ENCODE measurements at places on chromosomes 3 and 15.
A peak's percentile ranks its signal among the peaks of the same experiment; 100 is the strongest.

DNA sequence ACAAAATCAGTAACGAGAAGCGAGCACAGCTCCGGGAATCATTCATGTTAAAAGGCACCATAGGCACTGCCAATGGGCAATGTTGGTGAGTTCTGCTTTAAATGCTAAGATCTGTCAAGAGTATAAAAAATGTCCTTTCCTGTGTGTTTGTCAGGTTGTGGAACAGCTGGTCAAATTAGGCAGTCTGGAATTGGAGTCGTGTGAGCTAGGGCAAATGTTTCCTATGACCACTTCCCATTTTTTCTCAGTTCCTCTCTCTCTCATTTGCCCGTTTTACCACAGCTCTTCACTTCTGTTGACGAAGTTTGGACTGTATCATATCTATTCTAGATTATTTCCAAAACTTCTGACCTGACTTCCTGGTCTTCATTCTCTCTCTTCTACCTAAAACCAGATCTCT, 60.8 kb upstream of the GOLIM4 start:
- no peak overlapping the region for H3K4me3 ChIP-seq
- H3K36me3 ChIP-seq, result no peaks in the 10 kb centered on the region
- H3K27me3 ChIP-seq, result no peaks in the 10 kb centered on the region
- no peak overlapping the region for H3K27ac ChIP-seq
- DNase-seq, result no peak

DNA sequence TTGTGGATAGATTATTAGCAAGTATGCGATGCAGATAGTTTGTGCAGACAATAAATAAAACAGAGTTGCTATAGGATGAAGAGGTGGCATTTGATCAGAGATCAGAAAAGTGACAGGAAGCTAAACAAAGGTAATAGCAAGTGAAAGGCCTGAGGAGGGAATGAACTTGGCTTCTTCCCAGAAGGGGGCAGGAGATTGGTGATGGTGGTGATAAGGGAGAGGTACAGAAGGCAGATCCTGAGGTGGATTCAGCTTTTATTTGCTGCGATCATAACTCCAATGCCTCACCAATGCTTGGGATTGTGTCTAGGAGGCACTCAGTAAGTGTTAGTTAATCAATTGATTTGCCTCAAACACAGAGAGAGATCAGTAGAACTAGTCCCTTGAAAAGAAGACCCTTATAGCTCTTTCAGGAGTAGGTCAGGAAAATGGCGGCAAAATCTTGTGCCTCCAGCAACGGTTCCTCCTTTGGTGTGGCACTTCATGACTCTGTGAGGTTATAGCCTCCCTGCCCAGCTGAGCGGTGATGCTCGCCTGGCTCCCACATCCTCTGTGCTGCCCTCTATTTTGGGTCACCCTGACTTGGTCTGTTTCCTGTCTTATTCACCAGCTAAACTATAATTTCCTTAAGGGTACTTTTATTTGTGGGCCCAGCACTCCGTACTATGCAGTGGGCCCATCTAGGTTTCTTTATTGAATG, 37.5 kb downstream of the TGFBR2 start:
- no peak overlapping the region for H3K4me3 ChIP-seq
- DNase-seq, result no peak
- H3K36me3 ChIP-seq, result peaks cover 58% of the 10 kb centered on the region
- H3K4me1 ChIP-seq, result peaks cover 1% of the 10 kb centered on the region
- H3K27ac ChIP-seq, result no peak overlapping the region
- H3K27me3 ChIP-seq, result no peaks in the 10 kb centered on the region

DNA sequence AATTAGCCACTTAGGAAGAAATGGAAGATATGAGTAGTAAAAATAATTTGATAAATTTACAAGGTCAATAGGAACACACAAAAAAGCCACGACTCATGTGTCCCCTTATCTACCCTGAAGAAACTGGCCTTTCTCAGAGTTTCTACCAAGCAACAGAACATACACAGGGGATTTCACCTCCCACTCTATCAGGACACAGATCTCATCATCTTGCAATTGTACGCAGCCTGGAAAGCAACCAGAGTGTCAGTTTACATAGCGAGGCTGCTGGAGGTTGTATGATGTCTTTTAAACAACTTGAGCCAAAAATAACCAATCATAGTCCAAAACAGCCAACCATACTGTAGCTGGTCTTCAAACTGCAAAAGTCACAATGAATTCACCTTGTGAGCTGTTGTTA, 19.7 kb upstream of the LMOD3 start:
- H3K27ac ChIP-seq, result no peak overlapping the region
- H3K27me3 ChIP-seq, result no peaks in the 10 kb centered on the region
- H3K4me1 ChIP-seq, result peaks cover 9% of the 10 kb centered on the region

DNA sequence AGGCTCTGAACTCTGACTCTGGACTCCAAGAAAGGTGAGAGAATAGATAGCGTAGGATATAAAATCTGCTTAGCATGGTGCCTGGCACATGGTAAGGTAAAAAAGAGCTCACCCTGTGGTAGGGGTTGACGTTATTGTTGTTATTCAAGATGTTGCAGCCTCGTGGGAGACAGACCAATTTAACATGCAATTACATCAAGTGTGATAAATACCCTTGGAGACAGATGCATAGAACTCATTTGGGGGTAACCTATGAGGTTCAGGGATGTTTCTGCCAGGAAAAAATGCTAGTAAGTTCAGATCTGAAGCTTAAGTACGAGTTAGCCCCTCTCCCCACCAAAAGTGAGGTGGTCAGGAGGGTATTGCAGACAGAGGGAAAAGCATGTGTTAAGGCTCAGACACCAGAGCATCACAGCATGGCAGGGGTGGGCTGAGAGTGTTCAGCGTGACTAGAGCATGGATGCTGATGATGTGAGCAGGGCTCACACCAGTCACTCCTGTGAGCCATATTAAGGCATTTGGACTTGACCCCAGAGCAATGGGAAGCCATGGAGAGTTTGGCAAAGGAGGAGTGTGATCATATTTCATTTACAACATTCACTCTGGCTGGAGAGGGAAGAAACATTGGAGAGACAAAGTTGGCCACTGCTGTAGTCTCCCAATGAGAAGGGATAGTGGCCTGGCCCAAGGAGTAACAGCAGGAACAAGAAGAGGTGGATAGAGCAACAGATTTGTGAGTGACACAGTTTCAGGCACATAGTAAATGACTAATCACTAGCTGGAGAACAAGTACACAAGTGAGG, 181.0 kb downstream of the UACA start:
- no peak overlapping the region for H3K4me3 ChIP-seq
- H3K27me3 ChIP-seq, result no peaks in the 10 kb centered on the region

- no peaks in the 10 kb centered on the region for H3K4me1 ChIP-seq
- H3K4me3 ChIP-seq, result no peak overlapping the region
- H3K27ac ChIP-seq, result no peak overlapping the region
- H3K36me3 ChIP-seq, result no peaks in the 10 kb centered on the region
- no peak for DNase-seq
- no peaks in the 10 kb centered on the region for H3K27me3 ChIP-seq
These were observed 501.5 kb upstream of the THBS1 start for GRCh38 chr15:39079296-39079847.

GRCh38 chr3:172070269-172070668, 30.9 kb downstream of the FNDC3B start:
- H3K4me3 ChIP-seq, result no peak overlapping the region
- H3K27me3 ChIP-seq, result no peaks in the 10 kb centered on the region
- peak overlapping the region; percentile 33 for H3K27ac ChIP-seq
- peaks cover 27% of the 10 kb centered on the region for H3K4me1 ChIP-seq
- DNase-seq, result no peak

DNA sequence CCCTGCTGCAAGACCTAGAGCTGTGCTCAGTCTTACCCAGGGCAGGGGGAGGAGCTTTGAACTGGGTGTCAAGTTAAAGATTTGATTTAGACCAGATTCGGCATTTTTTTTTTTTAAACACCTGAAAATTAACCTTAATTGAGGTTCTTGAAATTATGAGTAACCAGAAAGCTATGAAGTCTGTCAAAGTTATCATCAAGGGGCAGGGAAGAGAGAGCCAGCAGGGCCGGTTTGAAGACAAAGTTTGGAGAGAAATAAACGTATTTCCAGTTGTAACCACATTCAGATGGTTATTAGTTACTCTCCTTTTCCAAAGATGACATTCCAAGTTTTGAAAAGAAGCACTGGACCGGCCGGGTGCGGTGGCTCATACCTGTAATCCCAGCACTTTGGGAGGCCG, 12.0 kb downstream of the TMEM266 start:
- H3K27me3 ChIP-seq, result peaks cover 21% of the 10 kb centered on the region
- no peak overlapping the region for H3K27ac ChIP-seq
- no peaks in the 10 kb centered on the region for H3K36me3 ChIP-seq
- no peak overlapping the region for H3K4me3 ChIP-seq

DNA sequence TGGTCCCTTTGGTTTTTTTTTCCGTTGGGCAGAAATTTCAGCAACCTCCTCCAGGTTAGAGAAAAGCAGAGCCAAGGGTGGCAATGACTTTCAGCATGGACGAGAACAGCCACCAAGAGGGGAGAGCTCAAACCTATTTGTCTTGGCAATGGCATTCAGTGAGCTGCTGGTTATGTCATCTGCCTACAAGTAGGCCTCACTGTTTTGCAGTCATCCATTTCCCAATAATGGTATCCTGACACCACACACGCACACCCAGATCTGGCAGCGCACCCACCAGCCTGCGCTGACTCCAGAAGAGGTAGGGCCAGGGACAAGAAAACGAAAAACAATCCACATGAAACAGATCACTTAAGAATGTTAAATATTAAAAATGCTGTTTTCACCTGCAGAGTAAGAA, 92.3 kb downstream of the MAGI1 start:
- no peaks in the 10 kb centered on the region for H3K27me3 ChIP-seq
- H3K27ac ChIP-seq, result no peak overlapping the region
- H3K4me3 ChIP-seq, result no peak overlapping the region
- H3K36me3 ChIP-seq, result no peaks in the 10 kb centered on the region

DNA sequence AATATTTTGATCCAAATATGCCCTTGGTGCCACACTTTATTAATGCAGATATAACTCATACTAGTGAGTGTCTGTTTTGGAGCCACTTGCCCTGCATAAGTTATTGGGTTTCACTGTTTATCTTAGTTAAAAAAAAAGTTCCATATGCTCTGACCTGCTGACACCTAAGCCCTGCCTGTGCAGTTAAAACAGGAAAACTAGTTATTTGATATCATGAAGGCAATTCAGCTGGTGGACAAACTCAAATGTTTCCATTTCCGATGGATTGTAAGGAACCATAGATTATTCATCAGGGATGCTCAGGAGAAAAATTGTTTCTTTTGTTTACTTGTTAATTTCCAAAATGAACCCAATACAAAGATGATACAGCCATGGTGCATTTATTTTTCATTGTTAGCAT, 68.3 kb downstream of the NR2F2 start:
- no peak overlapping the region for H3K4me3 ChIP-seq
- H3K4me1 ChIP-seq, result peaks cover 1% of the 10 kb centered on the region
- no peaks in the 10 kb centered on the region for H3K27me3 ChIP-seq
- no peak overlapping the region for H3K27ac ChIP-seq
- H3K36me3 ChIP-seq, result no peaks in the 10 kb centered on the region
- DNase-seq, result no peak

DNA sequence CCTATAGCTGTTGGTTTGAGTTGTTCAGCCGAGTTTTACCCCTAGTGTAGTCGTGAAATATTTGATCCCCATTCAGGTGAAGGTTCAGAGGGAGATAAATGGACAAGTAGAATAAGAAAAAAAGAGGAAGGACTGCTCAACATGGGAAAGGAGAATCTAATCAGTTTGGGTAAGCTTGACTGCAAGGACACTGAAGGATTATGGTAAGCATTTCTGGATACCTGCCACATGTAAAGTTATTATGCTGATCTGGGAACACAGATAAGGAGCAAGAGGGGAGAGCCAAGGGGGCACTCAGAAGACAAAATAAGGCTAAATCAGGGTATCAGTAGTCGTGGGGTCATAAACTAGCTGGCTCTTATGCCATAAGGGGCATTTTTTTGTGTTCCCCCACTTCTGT, 49.9 kb downstream of the TFG start:
- H3K27me3 ChIP-seq, result no peaks in the 10 kb centered on the region
- H3K4me3 ChIP-seq, result no peak overlapping the region
- peaks cover 6% of the 10 kb centered on the region for H3K4me1 ChIP-seq
- no peak overlapping the region for H3K27ac ChIP-seq
- DNase-seq, result no peak

DNA sequence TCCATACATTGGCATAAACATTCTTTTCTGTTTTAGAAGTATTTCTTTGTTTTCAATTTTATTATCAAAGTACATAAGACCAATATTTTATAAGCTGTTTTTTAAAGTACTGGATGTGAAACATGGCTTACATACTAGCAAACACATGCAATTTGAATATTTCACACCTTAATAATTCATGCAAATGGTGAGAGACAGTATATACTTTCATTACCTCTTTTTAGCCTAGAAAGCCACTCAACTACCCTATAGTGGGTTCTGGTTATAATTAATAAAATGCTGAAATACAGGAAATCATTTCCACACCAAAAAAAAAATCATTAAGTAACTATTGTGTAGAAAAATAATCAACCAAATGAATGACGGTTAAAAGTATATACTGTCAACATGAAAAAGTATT, 38.5 kb upstream of the MELTF start:
- no peaks in the 10 kb centered on the region for H3K27me3 ChIP-seq
- H3K27ac ChIP-seq, result no peak overlapping the region
- peaks cover 2% of the 10 kb centered on the region for H3K36me3 ChIP-seq
- DNase-seq, result no peak
- no peaks in the 10 kb centered on the region for H3K4me1 ChIP-seq

GRCh38 chr3:157417247-157417646, 19.4 kb upstream of the PTX3 start:
- no peaks in the 10 kb centered on the region for H3K36me3 ChIP-seq
- no peak overlapping the region for H3K4me3 ChIP-seq
- DNase-seq, result no peak
- H3K4me1 ChIP-seq, result peaks cover 3% of the 10 kb centered on the region
- H3K27ac ChIP-seq, result no peak overlapping the region

DNA sequence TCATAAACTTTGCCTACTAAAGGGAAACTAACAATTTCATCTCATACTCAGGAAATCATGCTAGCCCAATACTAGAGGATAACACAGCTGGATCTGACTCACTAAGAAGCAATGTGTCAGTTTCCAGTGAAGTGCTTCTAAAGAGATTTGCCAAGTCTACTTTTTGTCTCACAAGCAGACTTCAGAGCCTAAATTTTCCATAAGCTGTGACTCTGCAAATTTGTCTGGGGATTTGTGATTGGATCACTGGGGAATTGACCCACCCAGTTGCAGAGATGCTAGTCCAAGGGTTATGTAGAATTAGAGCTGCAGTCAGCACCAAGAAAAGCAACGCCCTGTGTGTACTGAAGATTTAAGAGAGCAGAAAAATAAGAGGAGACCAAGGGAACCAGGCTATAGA, 647.1 kb downstream of the NTRK3 start:
- no peaks in the 10 kb centered on the region for H3K36me3 ChIP-seq
- H3K27ac ChIP-seq, result no peak overlapping the region
- DNase-seq, result no peak
- H3K27me3 ChIP-seq, result no peaks in the 10 kb centered on the region

- H3K27me3 ChIP-seq, result no peaks in the 10 kb centered on the region
- no peak for DNase-seq
- H3K27ac ChIP-seq, result no peak overlapping the region
- H3K4me3 ChIP-seq, result no peak overlapping the region
These were observed 47.7 kb upstream of the PTX3 start for GRCh38 chr3:157388976-157389375.

Measured in neuronal stem cell (in vitro differentiated cells).